ENCODE measurements at places on chromosomes 3 and 15.

GRCh38 chr15:87648278-87648677 is 608.3 kb downstream of the NTRK3 start:
- no peak for DNase-seq

DNA sequence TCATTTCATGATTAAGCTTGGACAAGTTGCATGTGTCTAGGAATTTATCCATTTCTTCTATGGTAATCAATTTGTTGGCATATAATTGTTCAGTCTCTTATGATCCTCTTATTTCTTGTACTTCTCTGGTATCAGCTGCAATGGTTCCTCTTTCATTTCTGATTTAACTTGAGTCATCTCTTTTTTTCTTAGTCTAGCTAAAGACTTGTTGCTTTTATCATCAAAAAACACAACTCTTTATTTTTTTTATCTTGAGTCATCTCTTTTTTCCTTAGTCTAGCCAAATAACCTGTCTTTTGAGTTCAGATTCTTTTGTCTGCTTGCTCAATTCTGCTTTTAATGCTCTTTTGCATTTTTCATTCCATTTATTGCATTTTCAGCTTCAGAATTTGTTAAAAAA is 37.3 kb downstream of the UBE3A start:
- no peak for DNase-seq

- DNase-seq = no peak
These were observed 17.9 kb upstream of the TM4SF1 start for GRCh38 chr3:149395107-149396089.

GRCh38 chr3:144032531-144033239 is 61.1 kb downstream of the DIPK2A start:
- DNase-seq = no peak

- no peak for DNase-seq
These were observed 149.9 kb upstream of the STT3B start for GRCh38 chr3:31382856-31383255.

DNA sequence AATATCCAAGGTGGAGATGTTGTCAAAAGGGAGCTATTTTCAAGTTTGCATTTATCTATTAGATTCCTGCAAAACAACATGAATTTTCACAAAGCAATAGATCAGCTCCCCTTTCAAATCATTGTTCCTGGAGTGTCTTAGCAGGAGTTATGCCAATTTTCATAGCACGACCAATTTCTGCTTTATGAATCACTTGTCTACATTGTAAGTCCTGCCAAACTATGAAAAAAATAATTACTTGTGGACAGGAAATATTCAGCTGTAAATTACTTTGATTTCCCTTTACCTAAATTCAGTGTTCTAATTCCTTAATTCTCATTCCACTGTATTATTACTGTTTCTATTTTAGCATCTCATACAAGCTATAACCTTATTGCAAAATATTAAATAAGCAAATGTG is 1289.6 kb downstream of the NSUN3 start:
- no peak for DNase-seq

DNA sequence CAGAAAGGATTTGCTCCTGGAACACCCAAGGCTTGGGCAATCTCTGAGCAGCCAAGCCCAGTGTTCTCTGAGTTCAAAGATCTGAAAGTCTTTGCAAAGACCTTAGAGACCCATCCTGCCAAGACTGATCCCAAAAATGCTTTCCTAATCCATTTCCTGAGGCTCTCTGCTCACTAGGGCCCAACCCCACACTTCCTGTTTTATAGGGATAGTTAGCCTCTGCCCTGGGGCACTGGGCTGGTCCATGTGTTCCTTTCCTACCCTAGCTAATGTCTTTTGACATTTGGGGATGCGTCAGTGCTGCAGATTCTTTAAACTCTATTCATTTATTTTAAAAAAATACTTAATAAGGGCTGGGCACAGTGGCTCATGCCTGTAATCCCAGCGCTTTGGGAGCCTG is 372.7 kb downstream of the ROBO2 start:
- DNase-seq = no peak

- DNase-seq = no peak
These were observed 30.4 kb downstream of the ARHGEF3 start for GRCh38 chr3:56771376-56771775.

DNA sequence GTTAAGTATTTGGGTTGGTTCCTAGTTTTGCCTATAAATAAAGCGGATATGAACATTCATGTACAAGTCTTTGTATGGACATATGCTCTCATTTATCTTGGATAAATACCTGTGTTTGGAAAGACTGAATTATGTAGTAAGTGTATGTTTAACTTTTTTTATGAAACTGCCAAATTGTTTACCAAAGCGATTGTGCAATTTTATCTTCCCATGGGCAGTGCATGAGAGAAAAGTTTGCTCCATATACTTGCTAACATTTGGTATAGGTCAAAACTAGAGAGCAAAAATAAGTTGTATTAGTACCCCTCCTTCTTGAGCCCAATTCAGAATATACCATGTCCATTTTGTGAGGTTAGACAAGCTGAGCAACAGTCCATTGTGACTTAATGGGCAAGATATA is 502.6 kb downstream of the SQOR start:
- no peak for DNase-seq

DNA sequence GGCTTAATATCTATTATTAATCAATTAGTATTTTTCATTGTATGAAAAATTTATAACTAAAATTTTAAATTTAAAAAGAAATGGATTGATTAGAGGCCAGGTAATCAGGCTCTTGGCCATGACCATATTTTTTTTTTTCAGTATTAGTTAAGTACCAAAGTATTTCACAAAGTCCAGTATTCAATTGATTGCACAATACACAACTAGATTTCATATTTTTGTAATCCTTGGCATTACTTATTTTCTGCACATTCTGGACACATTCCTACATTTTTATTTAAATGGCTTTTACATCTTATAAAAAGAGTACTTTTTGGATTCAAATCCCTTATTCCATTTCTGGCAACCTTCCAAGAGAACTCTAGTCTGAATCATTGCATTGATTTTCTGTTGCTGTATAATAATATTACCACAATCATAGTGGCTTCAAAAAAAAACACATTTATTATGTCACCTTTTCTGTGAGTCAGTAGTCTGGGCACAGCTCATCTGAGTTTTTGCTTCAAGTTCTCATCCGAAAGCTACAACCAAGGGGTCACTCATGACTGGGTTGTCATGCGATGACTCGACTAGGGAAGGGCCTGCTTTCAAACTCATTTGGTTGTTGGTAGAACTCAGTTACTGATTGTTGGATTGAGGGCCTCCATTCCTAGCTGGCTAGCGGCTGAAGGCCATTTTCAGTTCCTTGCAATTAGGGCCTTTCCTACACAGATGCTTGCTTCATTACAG is 90.7 kb downstream of the CNTN6 start:
- DNase-seq = no peak

DNA sequence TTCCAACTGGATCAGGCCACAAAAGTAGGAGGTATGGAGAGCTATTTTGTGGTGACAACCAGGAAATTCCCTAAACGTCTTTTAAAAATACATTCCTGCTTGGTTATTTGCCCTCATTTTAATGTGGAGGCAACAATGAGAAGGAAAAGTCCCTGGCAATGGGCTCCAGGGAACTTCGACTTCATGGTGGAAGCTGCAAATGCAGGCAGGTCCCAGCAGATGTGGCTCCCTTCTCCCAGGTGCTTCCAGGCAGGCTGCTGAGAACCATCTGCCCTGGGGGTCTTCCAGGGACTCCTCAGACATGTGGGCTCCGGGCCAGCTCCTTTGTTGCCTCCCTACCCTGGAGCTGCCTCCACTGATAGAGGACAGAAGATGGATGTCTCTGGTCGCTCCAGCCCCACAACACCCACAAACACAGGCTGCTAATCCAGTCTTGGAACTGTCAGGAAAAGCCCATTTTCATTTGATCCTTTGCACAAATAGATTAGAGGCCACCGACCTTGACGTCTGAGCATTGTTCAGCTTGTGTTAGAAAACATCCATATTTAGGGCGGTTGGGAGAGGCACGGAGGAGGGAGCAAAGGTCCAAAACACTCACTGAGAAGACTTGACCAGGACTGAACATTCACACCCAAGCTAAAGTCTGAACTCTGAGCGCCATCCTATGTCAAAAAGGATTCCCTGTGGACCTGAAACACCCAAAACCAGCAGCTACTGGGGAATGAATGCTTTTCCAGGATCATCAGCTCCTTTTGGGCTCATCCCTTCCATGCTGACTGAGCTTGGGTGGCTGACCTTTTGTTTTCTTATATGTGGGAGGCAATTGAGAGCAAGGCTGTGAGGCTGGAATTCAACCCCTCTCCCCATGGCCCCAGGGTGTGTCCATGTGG is 30.2 kb upstream of the SLCO2A1 start:
- DNase-seq = no peak

GRCh38 chr15:86183596-86184491 is 104.2 kb downstream of the AGBL1 start:
- no peak for DNase-seq

DNA sequence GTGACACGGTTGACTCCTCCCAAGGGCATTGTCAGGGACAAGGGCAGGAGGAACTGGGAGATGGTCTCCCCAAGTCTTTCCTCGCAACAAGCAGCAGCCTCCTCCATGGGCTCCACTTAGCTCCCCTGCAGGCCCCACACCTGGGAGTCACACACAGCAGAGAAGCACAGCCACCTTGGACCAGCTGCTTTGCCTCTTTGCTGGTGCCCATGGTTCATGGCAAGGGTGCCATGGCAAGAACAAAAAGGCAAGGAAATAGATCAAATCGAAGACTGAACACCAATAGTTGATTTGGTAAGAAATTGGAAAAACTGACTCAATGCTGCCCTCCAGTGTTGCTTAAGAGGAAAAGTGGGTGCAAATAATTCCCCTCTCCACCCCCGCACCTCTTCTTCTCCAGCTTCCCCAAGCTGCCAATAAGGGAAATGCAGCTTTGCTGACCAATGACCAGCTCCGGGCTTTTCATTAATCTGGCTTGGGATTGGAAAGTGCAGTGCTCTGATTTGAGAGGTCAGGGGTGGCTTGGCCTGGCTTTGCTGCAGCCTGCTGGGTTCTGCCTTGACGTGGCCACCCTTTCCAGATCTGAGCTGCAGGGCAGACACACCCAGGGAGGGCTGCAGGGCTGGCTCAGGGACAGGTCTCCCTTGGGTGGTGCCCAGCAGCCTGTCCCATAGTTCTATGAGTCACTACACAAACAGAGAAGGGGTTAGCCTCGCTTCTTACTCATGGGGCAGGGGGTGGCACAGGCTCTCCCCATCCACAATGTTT is 162.0 kb downstream of the KLF13 start:
- DNase-seq = peak; percentile 81

DNA sequence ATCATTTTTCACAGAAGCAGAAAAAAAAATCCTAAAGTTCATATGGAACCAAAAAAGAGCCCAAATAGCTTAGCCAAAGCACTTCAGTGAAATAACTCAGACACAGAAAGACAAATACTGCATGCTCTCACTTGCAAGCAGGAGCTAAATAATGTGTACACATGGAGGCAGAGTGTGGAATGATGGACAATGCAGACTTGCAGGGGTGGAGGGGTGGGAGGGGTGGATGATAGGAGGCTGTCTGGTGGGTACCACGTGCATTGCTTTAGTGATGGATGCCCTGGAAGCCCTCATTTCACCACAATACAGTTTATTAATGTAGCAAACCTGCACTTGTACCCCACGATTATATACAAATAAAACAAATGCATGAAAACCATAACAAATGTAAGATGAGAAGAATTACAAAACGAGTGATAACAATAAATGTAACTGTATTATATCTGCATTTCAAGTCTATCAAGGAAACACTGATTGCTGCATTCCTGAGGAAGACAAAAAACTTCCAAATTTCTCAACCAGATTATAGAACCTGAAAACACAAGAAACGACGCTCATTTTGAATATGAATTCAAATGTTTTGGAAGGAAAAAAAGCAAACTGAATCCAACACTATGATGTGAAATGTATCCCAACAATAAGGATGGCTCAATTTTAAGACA is 96.5 kb downstream of the DLG1 start:
- no peak for DNase-seq

- DNase-seq = no peak
These were observed 1.4 kb downstream of the SLTM start for GRCh38 chr15:58931987-58932588.

DNA sequence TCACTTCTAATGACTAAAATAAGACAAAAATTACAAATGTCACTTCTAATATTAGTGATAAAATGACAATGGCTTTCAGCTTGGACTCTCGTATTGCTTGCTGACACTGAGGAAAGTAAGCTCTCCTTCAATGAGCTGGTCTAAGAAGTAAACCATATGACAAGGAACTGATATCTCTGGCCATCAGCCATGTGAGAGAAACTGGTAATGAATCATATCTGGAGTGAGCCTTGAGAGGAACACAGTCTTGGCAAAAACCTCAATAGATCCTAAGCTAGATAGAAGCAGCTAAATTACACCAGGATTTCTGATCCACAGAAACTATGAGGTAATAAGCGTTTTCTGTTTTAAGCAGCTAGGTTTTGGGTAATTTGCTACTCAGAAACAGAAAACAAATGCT is 1575.1 kb downstream of the OTOL1 start:
- DNase-seq = no peak

DNA sequence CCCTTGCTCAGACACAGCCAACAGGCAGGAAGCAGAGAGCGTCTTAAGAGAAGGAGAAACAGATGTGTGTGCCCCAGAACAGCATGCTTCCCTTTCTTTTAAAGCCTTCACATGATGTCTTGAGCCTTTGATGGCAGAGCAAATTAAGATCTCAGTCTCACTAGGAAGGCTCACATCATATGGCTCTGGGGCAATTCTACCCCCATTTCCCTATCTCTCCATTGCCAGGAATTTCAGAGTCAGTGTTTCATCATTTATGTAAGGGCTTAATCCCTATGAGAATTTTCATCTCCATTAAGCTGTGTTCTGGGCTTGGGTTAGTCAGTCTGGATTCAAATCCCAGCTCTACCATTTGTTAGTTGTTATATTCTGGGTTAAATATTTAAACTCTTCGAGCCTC is 41.4 kb upstream of the GLCE start:
- DNase-seq = no peak

DNA sequence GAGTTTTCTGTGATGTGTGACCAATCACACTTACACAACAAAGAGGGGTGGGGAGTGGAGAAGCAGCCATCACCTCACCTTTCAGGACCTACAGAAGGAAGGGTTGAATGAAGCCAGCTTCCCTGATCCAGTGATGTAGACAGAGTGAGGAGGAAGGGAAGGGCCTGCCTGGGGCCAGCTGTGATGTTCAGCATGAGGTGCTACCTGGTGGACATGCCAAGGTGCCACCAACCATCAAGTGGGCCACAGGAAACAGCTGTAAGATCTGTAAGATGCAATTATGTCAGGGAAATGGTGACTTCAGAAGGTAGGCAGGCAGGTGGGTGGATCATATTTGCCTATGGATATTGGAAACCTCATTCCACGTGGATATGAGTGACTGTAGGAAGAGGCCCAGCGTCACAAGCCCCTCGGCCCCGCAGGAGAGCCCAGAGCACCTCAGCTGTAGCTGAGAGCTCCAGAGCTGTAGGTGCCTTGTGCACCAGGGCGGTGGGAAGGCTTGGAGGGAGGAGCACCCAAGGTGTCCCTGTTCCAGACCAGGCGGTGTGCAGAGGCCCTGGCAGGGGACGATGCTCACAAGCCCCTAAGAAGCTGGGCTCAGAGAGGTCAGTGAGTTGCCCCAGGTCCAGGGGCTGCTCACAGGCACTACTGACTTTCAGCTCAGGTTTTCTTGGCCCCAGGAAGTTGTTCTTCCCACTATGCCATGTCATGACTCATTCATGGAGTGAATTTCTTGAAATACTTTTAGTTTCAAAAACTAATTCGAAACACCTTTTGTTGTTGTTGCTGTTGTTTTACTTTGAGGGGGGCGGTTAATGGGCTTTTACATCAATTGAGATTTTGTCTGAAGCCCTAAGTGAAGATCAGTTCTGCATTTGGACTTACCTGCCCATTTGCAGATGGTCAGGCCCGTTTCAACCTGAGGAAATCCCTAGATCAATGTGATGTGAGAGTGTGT is 94.2 kb upstream of the ALDH1A3 start:
- no peak for DNase-seq
